Immature natural killer cell (primary cell): ENCODE measurements at places on chromosomes 3 and 15.

DNA sequence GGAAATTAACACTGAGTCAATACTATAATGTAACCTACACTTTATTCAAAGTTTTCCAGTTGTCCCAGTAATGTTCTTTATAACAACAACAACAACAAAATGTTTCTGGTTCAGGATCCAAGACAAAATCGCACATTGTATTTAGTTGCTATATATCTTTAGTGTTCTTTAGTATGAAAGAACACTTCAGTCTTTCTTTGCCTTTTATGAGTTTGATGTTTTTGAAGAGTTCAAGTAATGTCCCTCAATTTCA is 7.6 kb upstream of the GRAMD1C start:
- no peak for DNase-seq

DNA sequence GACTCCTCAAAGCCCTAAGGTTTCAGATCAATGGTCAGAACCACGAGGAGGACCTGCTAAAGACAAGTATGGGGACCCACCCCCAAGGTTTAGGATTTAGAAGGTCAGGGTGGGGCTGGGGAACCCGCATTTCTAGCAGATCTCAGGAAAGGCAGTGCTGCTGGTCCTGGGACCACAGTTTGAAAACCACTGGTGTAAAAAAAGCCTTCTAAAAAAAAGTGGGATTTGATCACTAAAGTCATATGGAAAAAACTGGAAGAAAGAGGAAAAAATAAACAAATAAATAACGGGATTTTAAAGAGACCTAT is 832 bp downstream of the SLC41A3 start:
- DNase-seq: no peak

- no peak for DNase-seq
Observed at GRCh38 chr3:140470962-140471361, 206.9 kb upstream of the TRIM42 start.

- DNase-seq: no peak
Observed at GRCh38 chr3:158355623-158356588, 215.1 kb upstream of the MLF1 start.

GRCh38 chr3:146386936-146387335 is 82.4 kb downstream of the PLSCR2 start:
- DNase-seq: no peak

GRCh38 chr3:147680837-147681483 is 271.8 kb downstream of the ZIC1 start:
- no peak for DNase-seq

DNA sequence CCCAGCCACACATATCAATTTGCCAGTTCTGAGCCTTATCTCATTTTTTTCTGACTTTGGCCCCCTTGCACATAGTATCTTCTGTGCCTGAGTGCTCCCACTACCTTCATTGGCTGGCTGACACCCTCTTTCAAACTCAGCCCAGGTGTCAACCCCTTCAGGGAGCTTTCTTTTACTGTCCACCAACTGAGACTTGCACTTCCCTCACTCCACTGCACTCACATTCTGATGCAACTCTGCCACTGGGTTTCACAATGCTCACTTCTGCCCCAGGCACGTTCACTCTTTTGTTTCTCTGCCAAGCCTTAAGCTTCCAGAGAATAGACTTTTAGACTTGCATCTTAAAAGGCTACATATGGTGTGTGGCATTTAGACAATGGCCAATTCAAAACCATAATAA is 101.5 kb upstream of the CBLB start:
- DNase-seq: no peak

GRCh38 chr3:140629357-140630137 is 48.3 kb upstream of the TRIM42 start:
- DNase-seq: no peak

DNA sequence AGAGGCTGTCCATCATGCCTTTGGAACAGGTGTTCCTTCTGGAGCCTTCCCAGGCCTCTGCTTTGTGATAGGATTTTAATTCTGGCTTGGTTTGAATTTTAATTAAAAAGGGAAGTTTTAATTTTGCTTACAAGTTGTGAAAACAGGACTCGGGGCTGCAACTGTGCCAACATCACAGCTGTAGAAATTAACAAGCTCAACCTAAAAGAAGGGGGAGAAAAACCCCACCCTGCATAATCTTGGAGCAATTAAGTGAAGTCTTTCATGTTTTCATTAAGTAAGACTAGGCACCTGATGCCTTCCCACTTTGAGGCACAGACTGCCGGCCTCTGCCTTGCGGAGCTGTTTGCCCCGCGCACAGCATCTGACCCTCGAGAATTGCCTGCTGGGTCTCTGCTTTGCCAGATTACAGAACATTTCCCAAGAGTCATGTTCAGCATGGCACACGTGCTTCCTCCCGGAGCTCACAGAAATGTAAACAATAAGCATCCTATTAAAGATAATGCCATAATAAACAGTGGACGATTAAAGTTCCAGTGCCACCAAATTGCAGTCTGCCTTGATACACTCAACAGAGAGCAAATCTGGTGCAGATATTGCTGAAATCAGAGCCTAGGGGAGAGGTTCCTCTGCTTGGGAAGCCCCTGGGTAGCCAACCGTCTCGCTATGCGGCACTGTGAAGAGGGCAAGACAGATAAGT is 364.2 kb downstream of the LRTM1 start:
- no peak for DNase-seq

GRCh38 chr15:41511899-41512369 is 1.7 kb downstream of the LTK start:
- no peak for DNase-seq

DNA sequence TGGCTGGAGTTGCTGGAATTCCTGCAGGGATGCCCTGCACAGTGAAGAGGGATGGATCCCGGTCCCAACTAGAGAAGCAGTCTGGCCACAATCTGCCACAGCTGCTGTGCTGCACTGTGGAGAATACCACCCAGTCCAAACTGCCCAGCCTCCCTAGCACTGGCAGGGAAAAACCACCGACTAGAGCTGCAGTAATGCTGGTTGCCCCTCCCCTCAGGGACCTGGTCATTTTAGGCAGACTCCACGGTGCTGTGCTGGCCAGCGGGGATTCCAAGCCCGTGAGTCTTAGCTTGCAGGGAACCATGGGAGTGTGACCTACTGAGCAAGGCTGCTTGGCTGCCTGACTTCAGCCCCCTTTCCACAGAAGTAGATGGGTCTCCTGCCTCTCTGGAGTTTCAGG is 478.0 kb upstream of the ATP11B start:
- no peak for DNase-seq

DNA sequence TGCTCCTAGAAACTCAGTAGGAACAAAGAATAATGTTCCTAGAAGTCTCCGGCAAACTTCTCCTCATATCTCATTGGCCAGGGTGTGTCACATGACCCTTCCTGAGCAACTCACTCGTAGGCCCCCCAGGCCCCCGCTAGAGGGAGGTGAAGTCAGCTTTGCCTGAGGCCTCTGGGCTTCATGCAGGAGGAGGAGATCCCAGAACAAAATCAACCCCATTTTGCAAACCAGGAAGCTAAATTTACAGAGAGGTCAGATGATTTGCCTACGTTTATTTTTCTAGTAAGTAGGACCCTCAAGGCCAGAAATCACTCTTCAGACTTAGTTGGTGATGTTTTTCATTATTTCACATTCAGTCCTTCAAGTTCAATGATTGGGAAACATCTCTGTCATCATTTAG is 99.1 kb downstream of the SSR3 start:
- no peak for DNase-seq

GRCh38 chr15:62279041-62279440 is 114.0 kb upstream of the C2CD4B start:
- DNase-seq: no peak

DNA sequence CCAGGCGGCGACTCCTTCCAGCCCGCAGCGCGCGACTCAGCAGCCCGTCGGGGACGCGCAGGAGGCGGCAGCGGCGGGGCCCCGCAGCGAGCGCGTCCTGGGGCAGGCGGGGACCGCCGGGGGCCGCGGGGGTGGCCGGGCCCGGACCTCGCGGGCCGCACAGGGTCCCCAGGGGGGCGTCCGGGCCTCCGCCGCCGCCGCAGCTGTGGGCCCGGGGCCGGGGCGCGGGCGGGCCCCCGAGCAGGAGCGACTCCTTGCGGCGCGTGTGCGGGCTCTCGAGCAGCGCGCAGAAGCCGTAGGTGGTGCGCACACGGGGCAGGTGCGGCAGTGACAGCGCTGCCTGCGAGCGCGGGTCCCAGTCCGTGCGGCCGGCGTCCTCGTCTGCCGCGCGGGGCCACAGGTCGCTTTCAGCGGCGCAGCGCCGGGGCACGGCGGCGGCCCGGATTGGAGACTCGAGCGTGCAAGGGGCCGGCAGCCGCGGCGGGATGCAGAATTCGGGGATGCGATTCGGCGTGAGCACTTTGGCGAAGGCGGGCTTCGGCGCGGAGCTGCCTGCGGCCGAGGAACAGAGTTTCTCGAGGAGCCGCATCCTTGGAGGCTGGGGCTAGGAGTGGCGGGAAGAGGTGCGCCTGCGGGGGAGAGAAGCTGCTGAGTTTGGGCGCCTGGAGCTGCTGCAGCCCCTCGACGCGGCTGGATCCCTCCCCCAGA is 535 bp downstream of the C2CD4B start:
- DNase-seq: no peak

DNA sequence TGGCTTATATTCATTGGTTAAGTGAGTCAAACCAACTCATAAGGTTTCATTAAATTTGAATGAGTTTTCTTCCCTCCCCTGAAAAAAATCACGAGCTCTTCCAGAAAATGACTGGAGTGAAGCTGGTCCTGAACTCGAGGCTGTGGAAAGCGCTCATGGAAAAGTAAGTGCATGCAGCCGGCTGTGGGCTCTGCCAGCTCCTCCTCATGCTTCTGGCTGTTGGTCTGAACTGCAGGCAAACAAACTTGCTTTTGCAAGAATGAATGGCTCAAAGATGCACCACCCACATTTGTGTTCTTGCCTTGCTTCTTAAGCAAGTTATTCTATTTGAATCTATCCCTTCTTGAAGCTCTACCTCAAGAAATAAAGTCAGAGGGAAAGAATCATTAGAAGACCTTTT is 6.2 kb downstream of the ETV5 start:
- DNase-seq: no peak

- DNase-seq: peak; percentile 63
Observed at GRCh38 chr3:187958432-187959003, 195.4 kb upstream of the LPP start.

DNA sequence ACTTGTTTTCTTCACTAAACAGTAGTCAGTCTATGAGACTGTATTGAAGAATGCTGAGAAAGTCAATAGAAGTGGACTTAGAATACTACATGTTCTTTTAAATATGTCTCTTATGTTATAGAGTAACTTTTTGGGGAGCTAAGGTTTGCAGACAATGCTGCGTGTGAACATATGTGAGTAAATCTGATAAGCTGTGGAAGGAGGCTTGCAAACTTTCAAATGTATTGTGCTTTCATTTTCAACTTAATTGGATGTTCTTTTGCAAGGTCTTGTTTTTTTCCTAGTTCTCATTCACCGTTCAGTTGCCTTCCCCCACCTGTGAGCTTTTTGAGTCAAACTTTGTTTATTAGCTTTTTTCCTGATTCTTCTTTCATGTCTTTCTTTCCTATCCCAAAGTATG is 176.2 kb downstream of the LPP start:
- no peak for DNase-seq

DNA sequence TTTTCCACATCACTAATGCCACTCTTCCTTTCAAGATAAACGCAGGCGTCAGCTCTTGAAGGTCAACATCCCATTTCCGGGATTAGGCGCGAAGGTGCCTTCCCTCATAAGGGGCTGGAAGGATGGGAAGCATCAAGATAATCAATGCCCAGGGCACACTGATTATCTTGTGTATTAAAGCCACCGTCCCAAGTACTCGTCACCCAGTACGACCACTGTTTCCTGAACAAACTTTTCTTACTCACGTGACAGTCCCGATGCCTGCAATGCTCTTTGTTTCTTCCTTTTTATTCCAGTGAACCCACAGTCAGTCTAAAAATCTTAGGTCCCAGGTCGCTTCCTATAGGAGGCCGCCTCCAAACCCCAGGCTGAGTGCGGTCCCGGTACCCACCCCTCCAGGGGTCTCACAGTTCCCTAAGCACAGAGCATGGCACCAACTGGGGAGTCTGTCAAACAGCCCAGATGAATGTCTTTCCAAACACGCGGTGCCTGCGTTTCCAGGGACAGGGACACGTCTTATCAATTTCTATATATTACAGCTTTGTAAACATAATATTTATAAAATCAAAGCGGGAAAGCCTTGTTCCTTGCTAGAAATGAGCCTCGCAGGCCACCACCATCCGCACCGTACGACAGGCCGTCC is 589 bp downstream of the ANAPC13 start:
- no peak for DNase-seq

- no peak for DNase-seq
Observed at GRCh38 chr3:71103430-71103921, 480.1 kb downstream of the FOXP1 start.

GRCh38 chr3:104286645-104287044 is 1080.1 kb upstream of the ALCAM start:
- no peak for DNase-seq

GRCh38 chr3:17500618-17501017 is 241.8 kb downstream of the TBC1D5 start:
- no peak for DNase-seq

GRCh38 chr15:85423256-85423655 is 42.9 kb downstream of the AKAP13 start:
- DNase-seq: no peak

- DNase-seq: no peak
Observed at GRCh38 chr3:59386165-59386564, 336.3 kb upstream of the CFAP20DC start.

DNA sequence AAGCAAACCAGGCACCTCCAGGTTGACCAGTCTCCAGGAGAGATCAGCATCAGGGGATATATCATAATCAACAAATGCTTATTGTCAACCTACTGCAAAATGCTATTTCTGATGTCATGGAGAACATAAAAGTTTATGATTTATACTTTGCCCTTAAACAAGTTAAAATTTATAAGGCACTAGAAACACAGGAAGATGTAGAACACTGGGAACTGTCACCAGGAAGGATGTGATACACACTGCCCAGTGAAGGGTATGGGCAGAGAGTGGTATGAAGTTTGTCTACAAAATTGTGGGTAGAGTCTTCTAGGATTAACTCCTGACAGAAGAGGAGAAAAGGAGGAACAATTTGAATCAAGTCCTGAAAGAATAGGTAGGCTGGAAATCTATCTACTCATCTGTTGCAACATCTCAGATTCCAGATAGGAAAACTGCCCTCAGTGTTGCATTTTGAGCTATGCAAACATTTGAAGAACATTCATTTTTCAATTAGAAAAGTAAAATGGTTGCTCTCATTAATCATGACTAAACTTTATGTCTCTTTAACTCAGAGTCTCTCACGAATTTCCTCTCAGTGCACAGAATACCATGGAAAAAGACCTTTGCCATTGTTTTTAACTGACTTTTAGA is 105.9 kb upstream of the SKOR1 start:
- no peak for DNase-seq

- no peak for DNase-seq
Observed at GRCh38 chr15:61828008-61828407, 232.2 kb downstream of the VPS13C start.

DNA sequence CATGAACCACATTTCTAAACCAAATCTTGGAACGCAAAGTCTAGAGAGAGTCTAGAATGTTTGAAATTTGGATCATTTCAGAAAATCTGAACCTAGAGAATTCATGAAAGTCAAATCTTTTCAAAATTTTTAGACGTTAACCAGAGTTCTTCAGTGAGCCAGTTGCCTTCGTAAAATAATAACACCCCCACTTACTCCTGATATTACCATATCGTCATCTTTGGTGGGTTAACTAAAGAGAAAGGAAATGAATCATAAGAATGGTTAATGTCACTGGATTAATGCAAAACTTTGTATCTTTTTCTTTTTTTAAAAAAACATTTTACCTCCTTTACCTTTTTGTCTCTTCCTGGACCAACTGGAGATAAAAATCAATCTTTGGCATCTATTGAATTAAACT is 1.2 kb upstream of the ZBED2 start:
- DNase-seq: no peak
